ENCODE measurements at places on chromosomes 12 and 14.
A peak's percentile ranks its signal among the peaks of the same experiment; 100 is the strongest.

DNA sequence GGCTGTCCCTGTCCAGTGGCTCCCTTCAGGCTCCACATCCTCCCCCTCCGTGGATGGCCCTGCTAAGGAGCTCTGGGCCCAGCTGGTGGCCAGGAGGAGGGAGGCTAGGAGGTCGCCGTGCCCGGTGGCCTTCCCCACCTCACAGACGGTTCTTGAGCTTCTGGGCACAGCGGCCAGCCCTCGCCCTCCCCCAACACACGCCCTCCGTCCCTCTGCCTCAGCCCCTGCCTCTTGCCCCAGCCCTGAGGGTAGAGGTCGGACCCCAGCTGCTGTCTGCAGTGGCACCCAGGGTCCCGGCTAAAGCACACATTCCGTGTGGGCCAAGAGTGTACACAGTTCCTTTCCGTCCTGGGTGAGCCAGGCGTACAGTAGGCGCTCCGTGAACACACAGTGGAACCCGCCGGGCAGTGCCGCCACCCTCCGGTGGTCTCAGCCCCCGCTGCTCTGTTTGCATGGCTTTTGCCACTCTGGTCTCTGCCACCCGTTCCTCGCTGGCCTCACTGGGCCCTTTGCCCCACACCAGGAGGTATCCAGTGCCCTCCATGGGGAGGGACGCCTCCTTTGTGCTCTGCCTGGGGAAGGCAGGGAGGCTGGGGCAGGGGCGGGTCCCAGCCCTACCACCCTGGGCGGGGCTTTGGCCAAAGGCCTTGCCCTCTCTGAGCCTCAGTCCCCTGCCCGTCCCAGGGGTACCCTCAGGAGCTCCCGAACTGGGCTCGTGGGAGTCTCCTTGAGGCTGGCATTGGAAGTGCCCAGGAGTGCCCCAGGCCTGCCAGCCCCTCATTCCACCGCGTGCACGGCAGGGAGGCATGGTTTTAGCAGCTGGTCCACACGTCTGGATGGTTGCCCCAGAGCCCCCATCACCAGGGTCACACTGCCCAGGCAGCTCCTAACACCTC lies 13.0 kb downstream of the TRMT61A start:
- DNase-seq: no peak

DNA sequence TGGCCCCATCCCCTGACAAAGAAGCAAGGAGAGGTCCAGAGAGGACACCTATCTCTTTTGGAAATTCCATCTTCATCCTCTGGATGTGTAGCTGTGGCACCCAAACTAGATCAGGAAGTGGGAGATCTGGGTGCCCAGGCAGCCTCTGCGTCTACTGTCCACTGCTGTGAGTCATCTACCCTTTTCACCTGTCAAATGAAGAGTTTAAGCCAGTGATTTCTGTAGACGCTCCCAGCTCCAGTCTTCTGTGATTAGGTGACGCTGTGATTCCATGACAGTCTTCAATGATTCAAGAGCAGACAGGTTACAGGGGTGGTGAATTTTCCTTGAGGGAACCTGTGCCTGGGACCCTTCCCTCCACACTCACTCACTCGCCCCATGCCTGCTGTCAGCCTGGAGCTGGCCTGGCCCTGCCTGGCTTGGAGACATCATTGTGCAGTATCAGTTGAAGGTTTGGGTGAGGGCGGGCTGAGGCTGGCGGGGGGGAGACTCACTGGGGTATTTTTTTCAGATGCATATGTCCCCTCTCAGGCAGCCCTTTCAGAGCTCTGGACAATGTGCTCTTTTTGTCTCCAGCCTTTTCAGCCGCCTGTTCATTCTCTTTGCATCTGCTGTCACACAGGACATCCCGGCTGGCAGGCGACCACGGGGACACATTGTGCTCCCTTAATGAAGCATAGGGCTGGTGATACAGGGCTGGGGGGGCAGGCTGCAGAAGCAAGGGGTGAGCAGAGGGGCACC lies 56.8 kb upstream of the PARP11 start:
- DNase-seq: no peak

- DNase-seq: peak; percentile 48
Observed at GRCh38 chr12:116346741-116347140, 69.2 kb upstream of the MED13L start.

DNA sequence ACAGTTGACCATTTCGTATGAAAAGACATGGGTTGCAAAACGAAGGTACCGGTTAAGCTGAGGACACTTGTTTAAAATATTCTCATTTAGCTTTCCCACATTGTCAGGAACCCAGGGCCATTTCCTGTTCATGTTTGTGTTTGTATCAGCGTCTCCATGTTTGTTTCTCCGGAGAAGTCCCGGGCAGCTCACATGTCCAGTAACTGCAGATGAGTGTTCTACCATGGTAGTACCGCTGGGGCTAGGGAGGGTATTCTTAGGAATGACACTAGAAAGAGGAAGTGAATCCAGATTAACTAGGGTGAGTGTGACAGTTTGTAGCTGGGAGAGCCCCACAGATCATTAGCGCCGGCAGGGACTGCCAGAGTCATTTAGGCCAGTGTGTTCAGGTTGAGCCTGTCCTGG lies 50.0 kb upstream of the EVL start:
- DNase-seq: no peak

GRCh38 chr12:7093892-7094291 lies 1.6 kb upstream of the C1R start:
- no peak for DNase-seq

DNA sequence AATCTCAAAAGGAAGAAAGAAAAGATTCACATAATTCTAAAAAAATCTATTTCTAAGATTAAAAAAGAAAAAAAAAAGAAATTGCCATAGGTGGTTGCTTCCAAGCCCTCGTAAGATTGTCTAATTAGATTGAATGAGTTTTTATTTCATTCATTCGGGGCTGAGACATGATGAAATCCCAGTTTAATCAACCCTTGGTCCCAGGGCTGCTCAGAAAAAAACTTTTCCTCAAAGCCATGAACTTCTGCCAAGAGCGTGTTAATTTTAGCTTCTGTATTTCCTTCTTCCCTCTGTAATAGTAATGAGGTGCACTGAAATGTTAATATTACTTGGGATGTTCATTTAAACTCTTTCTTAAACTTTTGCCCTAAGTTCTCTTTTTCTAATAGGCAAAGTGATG lies 62.6 kb downstream of the TMEM132D start:
- DNase-seq: no peak

DNA sequence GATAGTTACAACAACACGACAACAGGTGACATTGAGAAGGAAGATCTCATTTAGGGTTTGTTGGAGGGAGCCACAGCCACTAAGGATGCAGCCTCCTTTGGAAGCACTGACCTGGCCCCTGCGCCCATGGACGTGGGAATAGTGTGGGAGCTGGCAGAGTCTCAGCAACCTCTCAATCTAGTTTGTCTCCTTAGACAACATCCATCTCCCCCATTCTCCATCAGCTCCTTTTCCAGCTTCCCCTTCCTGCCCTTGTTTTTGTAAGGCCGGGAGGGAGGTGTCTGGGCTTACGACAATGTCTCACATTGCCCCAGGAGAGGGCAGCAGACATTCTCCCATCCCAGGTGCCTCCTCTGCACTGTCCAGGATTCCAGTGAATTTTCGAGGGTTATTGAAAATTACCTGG lies 170.2 kb upstream of the PZP start:
- DNase-seq: peak; percentile 32

- DNase-seq: no peak
Observed at GRCh38 chr14:100585448-100586152, 1.6 kb downstream of the BEGAIN start.

- DNase-seq: no peak
Observed at GRCh38 chr14:89175881-89176799, 240.9 kb downstream of the FOXN3 start.

GRCh38 chr14:37974421-37974820 lies 233.3 kb upstream of the SSTR1 start:
- no peak for DNase-seq

DNA sequence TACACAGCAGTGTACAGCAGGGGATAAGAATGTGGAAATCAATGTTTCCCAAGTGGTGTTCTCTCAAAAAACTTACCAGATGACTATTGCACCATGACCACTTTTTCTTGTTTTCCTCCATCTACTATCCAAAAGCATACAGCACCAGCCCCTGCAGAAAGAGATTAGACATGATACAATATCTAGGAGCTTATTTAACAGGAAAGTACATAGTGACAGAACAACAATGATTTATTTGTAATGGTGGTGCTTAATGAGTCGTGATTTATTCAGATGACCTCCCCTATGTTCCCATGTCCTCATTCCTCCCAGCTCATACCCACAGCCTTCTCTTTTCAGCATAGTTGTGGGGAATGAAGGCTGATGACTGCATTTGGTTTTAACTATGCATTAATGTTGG lies 413.6 kb downstream of the BTG1 start:
- DNase-seq: no peak

DNA sequence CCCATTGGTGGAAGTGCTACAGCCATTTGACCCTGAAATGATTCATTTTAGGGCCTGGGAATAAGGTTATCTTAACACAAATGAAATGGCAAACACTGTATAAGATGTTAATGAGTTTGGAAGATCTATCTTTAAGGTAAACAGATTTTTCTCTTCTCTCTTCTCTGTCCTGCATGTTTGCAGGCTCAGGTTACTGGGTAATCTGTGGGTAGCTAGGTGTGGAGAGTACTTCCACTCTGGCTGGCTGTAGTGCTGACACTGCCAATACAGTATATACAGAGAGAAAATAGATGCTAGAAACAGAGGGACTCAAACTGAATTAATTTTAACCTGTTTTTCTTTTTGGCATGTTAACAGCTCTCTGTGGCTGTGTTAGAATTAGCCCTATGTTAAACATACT lies 84.6 kb downstream of the SLC38A6 start:
- no peak for DNase-seq

GRCh38 chr14:91835920-91836843 lies 31.2 kb downstream of the TC2N start:
- peak; percentile 76 for DNase-seq

- no peak for DNase-seq
Observed at GRCh38 chr12:34379142-34379541, 356.8 kb downstream of the ALG10 start.

DNA sequence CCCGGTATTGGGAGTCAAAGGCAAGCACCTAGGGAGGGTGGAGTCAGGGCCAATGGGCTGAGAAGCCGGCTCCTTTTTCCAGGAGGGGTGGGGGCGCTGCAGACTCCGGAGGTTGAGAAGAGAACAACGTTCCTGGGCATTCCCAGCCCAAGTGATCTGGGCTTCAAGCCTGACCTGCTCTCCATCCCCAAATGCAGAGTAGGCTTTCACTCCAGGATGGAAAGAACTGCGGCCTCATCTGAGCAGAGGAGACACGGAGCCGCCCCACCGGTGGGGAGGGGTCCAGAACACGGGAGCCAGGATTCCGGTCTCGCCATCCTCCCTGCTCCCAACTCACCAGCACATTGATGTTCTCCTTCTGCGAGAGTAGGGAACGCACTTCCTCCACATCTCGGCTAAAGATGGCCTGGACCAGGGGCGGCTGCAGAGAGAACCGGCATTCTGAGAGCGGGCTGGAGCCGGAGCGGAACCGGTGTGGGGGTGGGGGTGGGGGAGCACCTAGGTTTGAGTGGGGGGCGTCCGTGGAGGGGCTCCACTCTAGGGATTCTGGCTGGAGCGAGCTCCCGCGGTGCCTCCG lies 605 bp downstream of the ANKRD52 start:
- peak; percentile 44 for DNase-seq

GRCh38 chr14:69716478-69717187 lies 50.3 kb upstream of the SRSF5 start:
- no peak for DNase-seq

GRCh38 chr12:51702587-51702986 lies 111.6 kb downstream of the SCN8A start:
- DNase-seq: no peak

- no peak for DNase-seq
Observed at GRCh38 chr12:105384916-105385535, 54.5 kb downstream of the C12orf75 start.

- peak; percentile 41 for DNase-seq
Observed at GRCh38 chr14:102593061-102593824, 794 bp downstream of the RCOR1 start.

DNA sequence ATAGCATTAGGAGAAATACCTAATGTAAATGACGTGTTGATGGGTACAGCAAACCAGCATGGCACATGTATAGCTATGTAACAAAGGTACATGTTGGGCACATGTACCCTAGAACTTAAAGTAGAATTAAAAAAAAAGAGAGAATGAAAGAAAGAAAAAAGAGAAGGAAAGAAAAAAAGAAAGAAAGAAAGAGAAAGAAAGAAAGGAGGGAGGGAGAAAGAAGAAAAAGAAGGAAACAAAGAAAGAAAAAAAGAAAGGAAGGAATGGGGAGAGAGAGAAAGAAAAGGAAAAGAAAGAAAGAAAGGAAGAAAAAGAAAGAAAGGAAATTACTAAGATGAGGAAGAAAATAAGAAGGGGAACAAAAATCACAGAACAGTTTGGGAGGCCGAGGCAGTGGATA lies 925.5 kb downstream of the LRFN5 start:
- no peak for DNase-seq

GRCh38 chr12:119100933-119101332 lies 77.8 kb upstream of the HSPB8 start:
- DNase-seq: no peak

DNA sequence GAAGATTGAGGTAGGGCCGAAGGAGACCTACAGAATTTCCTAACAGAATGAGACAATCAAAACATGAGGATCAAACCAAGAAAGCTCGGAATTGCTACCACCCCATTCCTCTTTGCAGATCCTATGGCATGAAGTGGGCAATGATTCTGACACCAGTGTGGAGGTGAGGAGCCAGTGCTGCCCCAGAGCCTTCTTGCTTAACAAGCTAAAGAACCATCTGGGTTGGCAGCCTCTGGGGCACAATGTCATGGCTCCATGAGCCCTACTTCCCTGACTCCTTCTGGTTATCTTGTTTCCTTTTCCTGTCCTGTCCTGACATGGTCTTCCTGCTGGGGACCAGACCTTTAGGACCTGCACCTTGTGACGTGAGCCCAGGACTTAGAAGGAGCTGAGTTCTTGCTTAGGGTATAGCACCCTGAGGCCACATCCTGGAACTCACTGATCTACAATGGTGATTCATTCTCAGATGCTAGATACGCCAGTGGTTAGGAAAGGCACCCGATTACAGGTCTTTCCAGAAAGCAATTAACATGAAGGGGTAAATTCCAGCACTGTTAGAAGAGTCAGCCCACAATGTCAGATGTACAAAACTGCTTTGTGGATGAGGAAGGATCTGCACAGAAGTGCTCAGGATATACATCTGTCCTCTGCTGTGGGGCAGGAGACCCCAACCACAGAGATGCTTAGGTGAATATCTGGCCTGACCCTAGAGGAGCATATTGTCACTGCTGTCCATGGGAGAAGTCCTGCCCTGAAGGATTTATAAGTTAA lies 324.2 kb downstream of the ZFP36L1 start:
- DNase-seq: no peak

- DNase-seq: no peak
Observed at GRCh38 chr12:31533470-31533869, 57.5 kb downstream of the DENND5B start.

- no peak for DNase-seq
Observed at GRCh38 chr14:28243600-28243999, 523.0 kb upstream of the FOXG1 start.

- DNase-seq: no peak
Observed at GRCh38 chr12:38585086-38585485, 268.5 kb downstream of the ALG10B start.

All from A549 (cell line).